Smooth muscle cell of bladder (primary cell): ENCODE measurements at places on chromosomes 13 and 19. TPM values are rescaled to one million over a fixed set of nuclear protein-coding genes. Genes with fewer than 3 reads are reported as not detected.

SPRYD7 gene
- total RNA-seq, result 3.7 and 3.8 TPM in 2 replicates

LILRB1 gene
- total RNA-seq, result not detected in 2 replicates

TPTE2 gene
- 0.09 TPM in 1 of 2 replicates, not detected in the other for total RNA-seq

UQCR11 gene
- total RNA-seq, result 125 and 134 TPM in 2 replicates

PCP2 gene
- not detected in 2 replicates for total RNA-seq

TRPC4 gene
- total RNA-seq, result 3.1 and 5.9 TPM in 2 replicates

TNNI3 gene
- 0.18 TPM in 1 of 2 replicates, not detected in the other for total RNA-seq

LGALS14 gene
- not detected in 2 replicates for total RNA-seq

SHISA2 gene
- under 0.01 TPM in 2 replicates for total RNA-seq

IRF3 gene
- total RNA-seq, result 37.3 and 55.5 TPM in 2 replicates

KIR2DL3 gene
- total RNA-seq, result not detected in 2 replicates

SCN1B gene
- 6.0 and 8.1 TPM in 2 replicates for total RNA-seq

FCER2 gene
- not detected in 2 replicates for total RNA-seq

ZNF536 gene
- 0.09 and 5.3 TPM in 2 replicates for total RNA-seq

CD79A gene
- total RNA-seq, result not detected in 2 replicates

SEMA6B gene
- 0.14 and 0.37 TPM in 2 replicates for total RNA-seq

ZNF534 gene
- total RNA-seq, result not detected in 2 replicates

FUT1 gene
- 0.28 TPM in 2 replicates for total RNA-seq

MISP3 gene
- 0.28 TPM in 2 replicates for total RNA-seq

CACNG7 gene
- total RNA-seq, result 1.3 and 1.6 TPM in 2 replicates

CAPS gene
- total RNA-seq, result 3.7 and 6.4 TPM in 2 replicates

ZNF667 gene
- total RNA-seq, result 3.6 and 6.3 TPM in 2 replicates

NCCRP1 gene
- not detected in 2 replicates for total RNA-seq

LRG1 gene
- total RNA-seq, result not detected in 2 replicates

HRC gene
- total RNA-seq, result 0.09 TPM in 1 of 2 replicates, not detected in the other

TGFBR3L gene
- total RNA-seq, result 0.85 and 2.0 TPM in 2 replicates

C1QTNF9 gene
- total RNA-seq, result not detected in 2 replicates

CYP4F22 gene
- total RNA-seq, result not detected in 2 replicates

TLE5 gene
- total RNA-seq, result 109 and 139 TPM in 2 replicates

ZNF773 gene
- total RNA-seq, result 14.8 and 27.3 TPM in 2 replicates

CARS2 gene
- total RNA-seq, result 84.3 and 123 TPM in 2 replicates

ZNF844 gene
- total RNA-seq, result 7.3 and 9.2 TPM in 2 replicates

CEACAM1 gene
- total RNA-seq, result not detected in 2 replicates

NBEA gene
- 4.1 and 5.9 TPM in 2 replicates for total RNA-seq

ZNF317 gene
- total RNA-seq, result 10.5 and 13.0 TPM in 2 replicates

LIM2 gene
- total RNA-seq, result not detected in 2 replicates

ZNF723 gene
- not detected in 2 replicates for total RNA-seq

IGSF23 gene
- total RNA-seq, result not detected in 2 replicates
